Hematopoietic multipotent progenitor cell treated with erythropoietin and hydrocortisone succinate and interleukin-3 and kit ligand, for 15 days (in vitro differentiated cells): ENCODE measurements at places on chromosomes 13 and 19.
A peak's percentile ranks its signal among the peaks of the same experiment; 100 is the strongest.

- no peak for DNase-seq
These were observed 38.2 kb downstream of the PDCD5 start for GRCh38 chr19:32619051-32619685.

DNA sequence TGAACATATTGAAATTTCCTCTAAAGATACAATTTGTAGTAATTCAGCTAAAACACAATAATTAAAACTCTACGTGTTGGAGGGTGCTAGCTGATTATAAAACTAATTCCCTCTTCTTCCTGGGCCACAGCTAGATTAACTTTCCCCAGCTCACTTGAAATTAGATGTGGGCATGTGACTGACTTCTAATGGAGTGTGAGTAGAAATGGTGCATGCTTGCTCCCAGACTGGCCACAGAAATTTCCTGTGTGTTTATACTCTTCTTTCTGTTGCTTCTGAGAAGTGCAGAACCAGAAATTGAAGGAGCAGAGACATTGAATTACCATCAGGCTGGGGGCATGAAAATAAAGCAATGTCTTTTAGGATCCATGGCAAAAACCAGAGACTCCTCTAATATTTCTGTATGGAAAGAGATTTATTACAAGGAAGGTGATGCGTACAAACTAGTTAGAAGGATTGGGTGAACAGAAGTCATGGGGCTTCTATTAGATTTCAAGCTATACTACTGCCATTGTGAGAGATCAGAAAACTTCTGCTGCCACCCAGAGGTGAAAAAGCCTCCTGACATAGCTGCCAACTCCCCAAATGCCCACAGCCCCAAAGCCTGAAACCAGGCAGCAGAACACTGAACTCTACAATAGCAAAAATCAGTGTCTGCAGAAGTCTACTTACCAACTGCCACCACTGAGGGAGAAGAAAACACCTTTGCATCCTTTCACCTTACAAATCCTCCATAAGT, 379.2 kb upstream of the MIR17HG start:
- DNase-seq, result no peak

- DNase-seq, result no peak
These were observed at the start of gene FPR1 for GRCh38 chr19:51751655-51752054. FPR1 (minus strand) TSS chr19:51751878; CDS start chr19:51746994, 4,884 bp downstream.

GRCh38 chr13:79271616-79272015, 134.4 kb downstream of the RBM26 start:
- no peak for DNase-seq

DNA sequence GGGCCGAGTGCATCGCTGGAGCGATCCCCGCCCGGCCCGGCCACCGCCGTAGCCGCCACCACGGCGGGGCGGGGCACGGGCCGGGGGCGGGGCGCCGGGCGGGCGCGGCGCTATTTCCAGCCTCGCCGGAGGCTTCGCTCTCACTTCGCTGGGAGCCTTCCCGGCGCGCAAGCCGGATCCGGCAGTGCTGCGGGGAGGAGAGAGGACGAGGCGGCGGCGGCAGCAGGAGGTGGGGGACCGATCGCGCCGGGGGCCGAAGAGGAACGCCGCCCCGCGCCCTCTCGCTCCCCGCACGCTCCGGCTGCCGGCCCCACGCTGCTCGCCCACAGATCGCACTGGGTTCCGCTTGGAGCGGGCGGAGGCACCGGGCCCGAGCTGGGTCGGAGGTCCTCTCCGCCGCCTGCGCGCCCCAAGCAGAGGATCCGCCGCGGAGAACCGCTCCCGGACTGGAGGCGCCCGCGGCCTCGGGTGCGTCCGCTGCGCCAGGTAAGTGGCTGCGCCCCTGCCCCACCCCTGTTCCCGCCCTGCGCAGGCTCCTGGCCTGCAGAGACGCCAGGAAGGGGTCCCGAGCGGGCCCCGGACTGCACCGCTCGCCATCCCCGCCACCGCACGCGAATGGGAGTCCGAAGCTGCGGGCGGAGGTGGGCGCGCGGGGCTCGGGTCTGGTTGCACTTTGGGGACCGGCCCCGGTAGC, at the start of gene CHST8:
Gene CHST8 (plus strand): TSS at position 143 of the 694 bp plus-strand sequence. CDS start 67,309 bp downstream, outside the sequence.
- no peak for DNase-seq

DNA sequence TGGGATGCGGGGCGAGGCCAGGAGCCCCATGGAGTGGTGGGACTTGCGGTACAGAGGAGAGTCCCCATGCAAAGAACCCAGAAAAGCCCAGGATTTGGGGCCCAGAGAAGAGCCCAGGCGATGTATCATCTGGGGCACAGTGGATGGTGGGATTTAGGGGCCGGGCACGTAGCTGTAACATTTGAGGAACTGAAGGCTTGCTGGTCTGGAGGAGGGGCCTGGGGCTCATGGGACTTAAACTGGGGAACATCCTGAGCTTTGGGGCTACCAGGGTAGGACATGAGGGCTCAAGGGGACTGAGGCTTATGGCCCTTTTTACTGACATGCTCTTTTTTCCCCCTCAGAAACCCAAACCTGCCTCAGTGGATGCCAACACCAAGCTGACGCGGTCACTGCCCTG, 13.5 kb downstream of the MED25 start:
- DNase-seq, result no peak

DNA sequence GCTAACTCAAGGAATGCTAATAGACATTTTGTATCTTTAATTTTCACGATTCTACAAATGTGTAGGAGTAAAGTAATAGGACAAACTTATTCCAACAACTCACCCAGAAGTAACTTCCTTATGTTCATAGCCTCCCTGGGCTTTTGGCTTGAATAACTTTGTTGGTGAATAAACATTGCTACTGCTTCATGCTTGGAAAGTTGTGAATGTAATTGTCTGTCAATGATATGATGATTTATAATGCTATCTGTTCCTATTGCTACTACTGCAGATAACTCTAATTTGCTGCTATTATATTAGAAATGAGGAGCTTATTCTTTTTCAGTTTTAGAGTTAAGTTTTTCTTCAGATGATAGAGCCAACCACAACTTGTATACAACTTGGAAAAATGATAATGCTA, 307.7 kb downstream of the PCDH9 start:
- no peak for DNase-seq

DNA sequence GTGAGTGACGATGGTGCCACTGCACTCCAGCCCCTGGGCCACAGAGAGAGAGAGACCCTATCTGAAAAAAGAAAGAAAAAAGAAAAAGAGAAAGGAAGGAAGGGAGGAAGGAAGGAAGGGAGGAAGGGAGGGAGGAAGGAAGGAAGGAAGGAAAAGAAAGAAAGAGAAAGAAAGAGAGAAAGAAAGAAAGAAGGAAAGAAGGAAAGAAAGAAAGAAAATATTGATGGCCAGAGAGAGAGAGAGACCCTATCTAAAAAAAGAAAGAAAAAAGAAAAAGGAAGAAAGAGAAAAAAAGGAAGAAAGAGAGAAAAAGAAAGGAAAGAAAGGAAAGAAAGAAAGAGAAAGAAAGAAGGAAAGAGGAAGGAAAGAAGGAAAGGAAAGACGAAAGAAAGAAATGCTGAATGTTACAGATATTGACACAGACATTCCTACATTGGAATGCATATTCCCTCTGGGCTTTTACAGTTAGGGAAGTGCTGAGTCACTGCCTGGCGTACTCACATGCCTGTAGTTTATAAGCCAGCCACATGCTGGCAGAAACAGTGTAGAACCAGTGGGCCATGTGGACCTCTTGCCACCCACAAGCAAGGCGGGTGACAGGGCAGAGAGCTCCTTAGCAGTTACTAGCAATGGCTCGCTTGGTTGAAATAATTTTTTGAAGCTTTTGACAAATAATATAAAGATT, 34.6 kb upstream of the SLC46A3 start:
- peak; percentile 4 for DNase-seq

- no peak for DNase-seq
These were observed 25.8 kb upstream of the SPATA13 start for GRCh38 chr13:24134757-24135156.

DNA sequence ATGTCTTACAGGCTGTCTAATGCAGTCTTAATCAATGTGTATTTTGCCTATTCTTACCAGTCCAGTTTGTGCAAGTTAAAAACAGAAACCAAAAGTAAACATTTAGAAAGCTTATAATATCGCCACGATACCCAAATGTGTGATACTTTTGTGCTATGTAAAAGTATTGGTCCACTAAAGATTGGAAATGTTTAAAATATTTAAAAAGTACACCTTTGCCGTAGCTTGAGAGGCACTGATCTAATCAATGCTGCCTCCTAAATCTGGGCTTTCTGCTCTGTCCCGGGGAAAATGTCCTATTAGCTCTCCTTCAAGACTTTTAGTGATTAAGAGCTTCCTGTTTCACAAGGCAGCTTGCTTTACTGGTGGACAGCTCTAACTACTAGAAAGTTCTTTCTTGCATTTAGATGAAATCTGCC, 64.7 kb downstream of the DNAJC15 start:
- no peak for DNase-seq

DNA sequence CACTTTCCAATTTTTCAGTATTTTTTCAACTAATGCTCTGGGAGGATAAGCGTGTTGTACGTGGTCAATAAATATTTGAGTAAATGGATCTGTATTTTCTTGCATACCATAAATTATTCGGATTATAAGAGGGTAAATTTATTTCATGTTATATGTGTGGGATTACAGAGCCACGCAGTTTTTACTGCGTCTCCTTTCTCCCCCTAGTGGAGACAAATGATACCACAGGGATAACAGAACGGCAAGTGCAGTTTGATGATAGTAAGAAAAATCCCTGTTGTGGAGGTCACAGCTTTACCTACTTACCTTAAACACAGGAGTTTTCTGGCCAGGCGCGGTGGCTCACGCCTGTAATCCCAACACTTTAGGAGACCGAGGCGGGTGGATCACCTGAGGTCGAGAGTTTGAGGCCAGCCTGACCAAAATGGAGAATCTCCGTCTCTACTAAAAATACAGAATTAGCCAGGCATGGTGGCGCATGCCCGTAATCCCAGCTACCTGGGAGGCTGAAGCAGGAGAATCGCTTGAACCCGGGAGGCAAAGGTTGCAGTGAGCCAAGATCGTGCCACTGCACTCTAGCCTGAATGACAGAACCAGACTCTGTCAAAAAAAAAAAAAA, 16.8 kb downstream of the MBD3L2B start:
- peak; percentile 23 for DNase-seq

- DNase-seq, result no peak
These were observed 78.9 kb downstream of the GADD45B start for GRCh38 chr19:2554856-2555255.

- no peak for DNase-seq
These were observed 136.8 kb downstream of the DCLK1 start for GRCh38 chr13:35994131-35994966.

- peak; percentile 76 for DNase-seq
These were observed at the start of gene SAMD1 for GRCh38 chr19:14090509-14091080. SAMD1 (minus strand) TSS chr19:14090751.

GRCh38 chr13:40160618-40161350, 505.3 kb downstream of the COG6 start:
- DNase-seq, result no peak

GRCh38 chr19:31338069-31338776, 11.0 kb downstream of the TSHZ3 start:
- no peak for DNase-seq

- no peak for DNase-seq
These were observed 22.2 kb upstream of the SERPINE3 start for GRCh38 chr13:51317262-51317661.

GRCh38 chr13:83100237-83100636, 782.0 kb downstream of the SLITRK1 start:
- no peak for DNase-seq

GRCh38 chr13:40442826-40443225, 223.6 kb downstream of the FOXO1 start:
- no peak for DNase-seq

DNA sequence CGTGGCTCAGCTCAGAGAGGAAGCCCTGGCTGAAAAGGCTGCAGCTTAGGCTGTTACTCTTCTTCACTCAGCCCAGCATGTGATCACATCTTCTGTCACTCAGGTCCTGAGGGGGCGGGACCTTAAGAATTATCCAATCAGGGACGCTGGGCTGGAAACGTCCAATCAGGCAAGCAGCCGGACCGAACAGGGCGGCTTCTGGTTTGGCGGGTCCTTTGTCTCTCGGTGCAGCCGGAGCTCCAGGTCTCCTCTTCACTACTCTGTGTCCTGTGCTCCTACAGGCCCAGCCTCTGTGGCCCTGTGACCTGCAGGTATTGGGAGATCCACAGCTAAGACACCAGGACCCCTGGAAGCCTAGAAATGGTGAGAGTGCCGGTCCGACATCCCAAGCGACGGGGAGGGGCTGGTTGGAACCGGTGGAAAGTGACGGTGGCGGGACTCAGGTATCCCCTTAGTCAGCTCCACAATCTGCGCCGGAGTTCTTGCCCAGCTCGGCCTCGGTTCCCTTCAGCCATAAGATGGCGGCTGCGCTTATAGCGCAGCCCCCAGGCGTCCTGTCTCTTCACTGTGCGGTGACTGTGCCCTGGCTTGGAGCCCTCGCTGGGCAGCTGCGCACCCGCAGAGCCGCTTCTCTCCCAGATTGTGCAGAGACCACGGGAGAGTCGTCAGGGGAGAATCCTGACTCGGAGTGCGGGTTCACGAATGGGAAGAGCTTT, at the start of gene ZNF93:
Gene ZNF93 (plus strand): TSS at position 218 of the 716 bp plus-strand sequence. CDS start 143 bp downstream, at position 361.
- DNase-seq, result no peak

DNA sequence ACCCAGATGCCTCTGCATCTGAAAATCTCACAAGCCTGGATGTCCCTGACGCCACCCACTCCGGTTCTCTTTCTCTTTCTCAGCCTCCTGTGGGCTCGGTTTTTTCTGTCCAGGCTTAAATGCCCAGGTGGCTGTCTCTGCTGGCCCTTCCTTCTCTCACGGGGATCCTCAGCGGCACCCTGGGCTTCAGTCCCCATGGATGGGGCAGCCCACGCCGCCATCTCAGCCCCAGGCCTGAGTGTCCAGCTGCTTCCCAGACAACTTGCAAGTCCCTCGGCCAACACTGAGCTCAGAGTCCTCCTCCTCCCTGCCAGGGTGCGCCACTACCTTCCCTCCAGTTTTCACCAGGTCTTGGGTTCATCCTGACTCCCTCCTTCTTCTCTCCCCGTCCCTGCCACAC, 6.4 kb downstream of the FBN3 start:
- DNase-seq, result no peak

DNA sequence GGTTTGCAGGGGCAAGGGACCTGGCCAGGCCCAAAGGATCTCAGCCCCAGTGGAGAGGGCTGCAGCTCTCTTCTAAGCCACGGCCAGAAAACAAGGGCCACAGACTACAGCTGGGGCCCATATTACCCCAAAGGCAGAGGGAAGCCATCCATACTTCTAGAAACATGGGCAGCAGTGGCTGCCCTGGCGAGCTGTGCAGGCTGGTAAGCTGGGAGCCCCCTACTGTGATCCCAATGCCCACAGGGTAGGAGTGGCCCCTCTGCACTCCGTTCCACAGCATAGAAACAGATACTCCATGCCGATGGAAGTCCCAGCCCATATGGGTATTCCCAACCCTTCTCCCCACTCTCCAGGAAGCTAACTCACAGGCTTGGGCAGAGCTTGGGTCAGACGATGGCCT, 25.1 kb downstream of the VSTM2B start:
- no peak for DNase-seq

DNA sequence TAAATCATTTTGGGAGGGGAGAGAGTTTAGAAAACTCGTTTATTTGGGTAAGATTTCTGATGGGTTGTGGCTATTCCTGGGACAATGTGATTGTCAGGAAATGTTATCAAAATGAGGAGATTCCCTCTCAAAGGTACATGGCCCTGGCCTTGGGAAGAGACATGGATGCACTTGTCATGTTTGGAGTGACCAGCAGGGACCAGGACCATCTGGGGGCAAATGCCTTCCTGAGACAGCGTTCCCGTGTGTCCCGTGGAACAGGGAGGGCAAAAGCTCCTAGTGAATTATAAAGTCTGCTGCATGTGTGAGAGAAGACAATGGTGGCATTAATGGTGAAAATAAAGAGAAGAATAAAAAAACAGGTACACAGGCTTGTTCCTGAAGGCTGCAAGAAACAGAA, 317.3 kb downstream of the ZNF536 start:
- no peak for DNase-seq
